HFF-Myc (cell line): ENCODE measurements at places on chromosomes 2 and 18.

DNA sequence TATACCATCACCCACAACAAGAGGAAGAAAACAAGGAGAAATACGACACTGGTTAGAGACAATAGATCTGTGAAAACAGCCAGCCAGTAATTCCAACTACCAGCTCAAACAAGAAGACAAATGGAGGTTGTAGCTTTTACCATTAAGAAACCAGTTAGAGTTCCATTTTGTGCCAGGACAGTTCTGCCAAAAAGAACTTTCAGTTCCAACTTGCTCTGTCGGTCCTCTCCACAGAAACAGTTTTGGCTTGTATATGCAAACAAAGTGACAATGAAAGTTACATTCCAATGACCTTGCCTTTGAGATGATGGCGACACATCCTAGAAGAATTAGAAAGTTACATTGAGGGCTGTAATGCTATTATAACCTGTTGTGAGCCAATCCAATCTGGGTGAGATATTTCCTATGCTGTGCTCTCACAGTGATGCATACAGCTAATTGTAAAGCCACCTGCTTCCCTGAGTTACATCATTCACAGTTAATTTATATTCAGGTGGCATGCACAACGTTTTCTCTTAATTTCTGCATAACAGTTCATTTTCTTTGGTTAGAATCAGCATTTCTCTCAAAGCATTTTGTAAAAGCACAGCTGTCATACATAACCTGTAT, 1378.4 kb upstream of the PIK3C3 start:
- no peak for DNase-seq

DNA sequence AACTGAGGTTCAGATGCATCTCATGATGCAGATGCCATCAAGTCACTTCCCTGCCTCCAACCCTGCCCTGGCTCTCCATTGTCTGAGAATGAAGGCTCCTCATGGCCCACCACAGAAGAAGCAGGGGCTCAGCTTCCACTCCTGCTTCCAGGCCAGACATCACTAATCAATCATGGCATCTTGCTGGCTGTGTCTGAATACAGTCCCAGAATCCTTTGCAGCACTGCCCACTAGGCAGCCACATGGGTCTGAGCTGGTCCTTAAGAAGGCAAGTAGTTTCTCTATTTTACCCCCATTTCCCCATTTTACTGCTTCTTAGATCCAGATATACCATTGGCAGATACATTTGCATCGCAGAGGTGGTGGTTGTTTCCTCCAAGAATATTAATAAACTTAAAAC, 7.3 kb downstream of the ASPRV1 start:
- DNase-seq = no peak

GRCh38 chr2:103887625-103888024, 966.3 kb upstream of the POU3F3 start:
- no peak for DNase-seq

- no peak for DNase-seq
Measured at GRCh38 chr2:221167561-221167960, 404.5 kb downstream of the EPHA4 start.

DNA sequence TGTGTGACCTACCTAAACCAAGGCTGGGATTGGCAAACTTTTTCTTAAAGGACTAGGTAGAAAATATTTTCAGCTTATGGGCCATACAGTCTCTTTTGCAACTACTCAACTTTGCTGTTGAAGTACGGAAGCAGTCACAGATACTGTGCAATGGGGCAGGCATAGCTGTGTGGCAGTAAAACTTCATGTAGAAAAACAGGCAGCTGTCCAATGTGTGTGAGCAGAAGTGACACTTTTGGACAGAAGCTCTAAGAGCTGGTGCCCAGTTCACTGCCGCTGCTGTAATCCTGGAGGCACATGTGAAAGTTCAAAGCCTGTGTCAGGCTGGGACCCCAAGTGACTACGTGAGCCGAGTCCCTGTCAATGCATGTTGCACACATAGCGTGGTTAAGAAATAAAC, 46.7 kb downstream of the MAPK4 start:
- no peak for DNase-seq

DNA sequence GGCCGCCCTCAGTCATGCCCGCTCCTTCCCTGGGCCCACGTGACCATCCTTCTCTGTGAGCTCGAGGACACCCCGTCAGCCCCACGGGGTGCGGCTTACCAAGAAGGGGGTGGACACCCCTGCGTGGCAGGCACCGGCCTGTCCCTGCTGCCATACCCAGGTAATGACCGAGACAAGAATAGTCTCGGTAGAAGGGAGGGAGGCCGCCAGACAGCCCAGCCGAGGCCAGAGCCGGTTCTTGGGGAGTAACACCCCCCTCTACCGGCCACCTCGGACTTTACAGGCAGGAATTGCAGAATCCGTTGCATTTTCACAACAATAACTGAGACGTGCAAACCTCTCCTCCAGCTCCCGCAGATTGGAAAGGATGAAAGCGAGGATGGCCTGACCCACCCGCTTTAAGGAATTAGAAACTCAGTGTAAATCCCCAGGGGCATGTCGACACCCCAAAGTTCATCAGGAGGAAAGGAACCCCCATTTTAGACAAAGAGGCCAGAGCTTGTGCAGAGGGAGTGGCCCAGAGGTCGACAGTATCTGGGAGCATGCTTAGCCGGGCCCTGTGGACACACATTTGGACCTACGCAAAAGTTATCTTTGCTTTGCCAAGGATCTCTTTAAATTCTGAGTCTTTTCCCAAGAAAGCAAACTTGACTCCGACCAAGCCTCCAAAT, 60.1 kb upstream of the GLI2 start:
- DNase-seq = no peak

DNA sequence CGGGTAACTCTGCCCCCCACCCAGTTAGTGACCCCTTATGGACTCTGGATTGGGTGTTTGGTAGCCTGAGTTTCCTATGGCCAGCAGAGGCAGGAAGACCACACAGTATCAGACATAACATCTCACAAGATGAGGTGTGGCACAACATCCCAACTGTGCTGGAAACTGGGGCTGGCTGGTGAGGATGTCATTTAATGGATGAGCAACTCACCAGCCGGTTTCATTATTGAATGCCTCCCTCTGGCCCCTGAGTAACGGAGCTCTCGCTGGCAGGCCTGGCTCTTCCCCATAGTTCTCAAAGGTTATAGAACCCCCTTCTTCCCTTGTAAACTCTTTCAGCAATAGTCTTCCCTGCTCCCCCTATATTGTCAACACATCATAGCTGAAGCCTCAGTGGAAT, 195.0 kb downstream of the BCL11A start:
- no peak for DNase-seq

DNA sequence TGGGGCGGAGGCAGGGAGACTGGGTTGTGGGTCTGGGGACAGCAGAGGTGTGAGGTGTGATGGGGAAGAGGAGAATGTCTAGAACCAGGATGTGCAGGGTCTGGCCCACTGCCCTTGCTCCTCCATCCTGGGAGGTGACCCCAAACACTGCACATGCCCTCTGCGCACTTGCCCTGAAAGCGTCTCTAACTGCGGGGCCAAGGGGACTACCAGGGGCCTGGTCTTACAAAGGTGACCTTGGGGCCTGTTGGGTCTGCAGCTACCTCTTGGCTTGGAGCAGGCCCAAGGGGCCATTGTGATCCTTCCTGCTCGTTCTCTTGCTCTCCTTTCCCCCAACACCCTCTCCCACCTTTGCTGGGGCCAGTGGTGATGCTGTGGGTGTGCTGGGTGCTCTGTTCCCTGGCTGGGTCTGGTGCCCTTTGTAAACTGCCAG, 48.0 kb upstream of the FAHD2A start:
- no peak for DNase-seq

DNA sequence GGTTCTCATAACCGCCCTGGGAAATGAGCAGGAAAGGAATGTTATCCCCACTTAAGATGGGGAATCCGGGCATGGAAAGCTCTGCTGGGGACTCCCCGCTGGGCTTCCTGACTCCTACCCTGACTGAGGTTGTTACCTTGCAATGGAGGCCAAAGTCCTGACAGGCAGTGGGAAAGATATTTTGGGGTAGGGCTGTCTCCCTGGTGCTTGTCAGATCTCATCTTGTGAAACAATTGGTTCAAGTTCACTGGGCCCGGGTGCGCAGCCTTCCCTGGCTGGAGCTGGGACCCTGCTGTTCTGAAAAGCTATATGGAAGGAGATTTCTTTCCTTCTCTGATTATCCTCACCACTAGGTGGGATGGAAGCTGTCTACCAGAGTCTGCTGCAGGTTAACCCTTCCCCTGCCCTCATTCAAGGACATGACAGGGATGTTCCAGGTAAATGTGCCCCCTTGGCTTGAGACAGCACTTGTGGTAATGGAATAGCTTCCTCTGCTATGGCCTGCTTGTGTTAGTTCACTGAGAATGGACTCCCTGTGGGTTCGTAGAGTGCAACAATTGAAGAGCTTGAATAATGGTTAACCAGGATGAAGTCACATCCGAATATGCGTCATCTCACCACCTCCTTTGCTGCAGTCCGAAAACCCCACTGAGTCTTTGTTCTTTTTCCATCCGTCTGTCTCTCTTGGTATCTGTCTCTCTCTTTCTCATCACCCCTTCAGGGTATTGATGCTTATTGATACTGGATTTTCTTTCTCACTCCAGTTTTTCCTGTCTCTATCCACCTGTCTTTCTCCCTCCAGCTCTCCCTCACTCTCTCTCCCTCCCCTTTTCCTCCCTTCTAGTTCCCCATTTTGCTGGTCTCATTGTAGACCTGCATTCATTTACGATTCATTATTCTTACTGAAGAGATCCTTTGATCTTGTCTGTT, 67.8 kb upstream of the EPAS1 start:
- DNase-seq = no peak

GRCh38 chr2:241777170-241777685, 606 bp downstream of the GAL3ST2 start:
- DNase-seq = no peak

GRCh38 chr18:27483276-27483675, 298.2 kb upstream of the CHST9 start:
- no peak for DNase-seq

DNA sequence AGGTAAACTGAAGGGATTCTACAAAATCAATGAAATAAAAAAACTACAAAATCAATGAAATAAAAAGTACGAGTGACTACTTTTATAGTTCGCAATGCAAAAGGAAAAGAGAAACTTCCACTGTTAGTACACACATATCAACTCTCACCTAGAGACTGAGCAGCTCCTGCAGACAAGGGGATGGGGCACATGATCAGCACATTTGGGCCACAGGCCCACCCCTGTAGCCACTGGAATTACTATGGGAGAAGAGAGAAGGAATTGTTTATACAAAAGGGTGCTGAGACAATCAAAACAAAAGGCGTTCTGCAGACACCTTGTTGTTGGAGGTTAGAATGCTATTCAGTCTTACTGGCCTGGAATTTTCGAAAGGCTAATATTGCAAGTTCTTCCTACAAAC, 34.7 kb upstream of the CD226 start:
- no peak for DNase-seq

DNA sequence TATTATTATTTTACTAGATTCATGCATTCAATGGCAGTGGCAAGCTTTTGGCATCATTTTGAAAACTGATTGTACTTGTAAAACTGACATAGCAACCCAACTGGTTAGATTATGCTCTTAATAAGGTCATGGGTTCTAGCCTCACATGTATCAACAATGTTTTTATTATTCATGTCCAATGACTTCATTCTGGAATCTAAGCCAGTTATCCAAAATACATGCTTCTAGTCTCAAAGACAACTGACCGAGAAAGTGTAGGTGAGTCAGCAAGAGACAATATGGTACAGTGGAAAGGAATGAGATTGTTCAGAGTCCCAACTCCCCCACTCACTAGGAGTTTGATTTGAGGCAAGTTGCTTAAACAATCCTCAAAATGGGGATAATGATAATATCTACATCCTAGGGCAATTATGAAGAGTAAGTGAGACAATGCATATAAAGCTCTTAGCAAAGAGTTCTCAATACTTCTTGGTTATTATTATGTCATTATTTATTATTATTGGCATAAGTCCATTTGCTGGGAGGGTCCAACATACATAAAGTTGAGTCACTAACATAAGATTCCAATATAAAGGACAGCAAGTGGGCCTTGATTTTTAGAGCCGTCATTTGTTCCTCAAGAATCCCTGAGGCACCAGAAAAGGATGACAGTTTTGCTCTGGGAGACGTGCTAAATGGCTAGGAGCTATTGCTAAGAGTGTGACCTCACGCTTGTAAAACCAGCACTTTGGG, 99.4 kb downstream of the NEB start:
- no peak for DNase-seq

DNA sequence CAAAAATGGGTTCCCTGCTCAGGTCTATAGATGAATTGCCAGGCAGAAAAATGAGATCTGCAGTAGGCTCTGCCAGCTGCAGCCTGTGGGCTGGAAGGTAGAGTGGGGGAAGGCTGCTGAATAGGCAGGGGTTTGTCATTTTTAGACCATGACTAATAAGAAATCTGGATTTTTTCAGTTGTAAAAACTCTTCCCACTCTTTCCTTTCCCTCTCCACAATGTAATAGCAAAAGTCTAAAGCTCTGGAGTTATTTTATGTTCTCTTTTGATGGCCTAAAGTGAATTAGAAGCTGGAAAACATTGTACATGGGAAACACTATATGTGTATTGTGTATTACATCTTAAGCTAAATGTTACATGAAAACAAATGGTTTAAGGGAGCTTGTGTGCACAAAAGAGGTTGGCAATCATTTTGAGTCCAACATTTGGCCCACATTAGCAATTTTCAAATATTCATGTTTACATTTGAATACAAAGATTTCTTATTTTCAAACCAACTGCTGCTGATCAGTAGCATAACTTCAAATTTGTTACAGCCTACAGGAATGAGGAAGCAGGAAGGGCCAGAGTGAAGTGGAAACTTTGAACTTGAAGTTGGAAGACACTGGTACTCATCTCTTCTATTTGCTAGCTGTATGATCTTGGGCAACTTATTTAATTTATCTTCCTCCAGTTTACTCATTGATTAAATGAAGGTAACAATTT, 407.1 kb downstream of the SLC4A3 start:
- DNase-seq = peak; percentile 39

DNA sequence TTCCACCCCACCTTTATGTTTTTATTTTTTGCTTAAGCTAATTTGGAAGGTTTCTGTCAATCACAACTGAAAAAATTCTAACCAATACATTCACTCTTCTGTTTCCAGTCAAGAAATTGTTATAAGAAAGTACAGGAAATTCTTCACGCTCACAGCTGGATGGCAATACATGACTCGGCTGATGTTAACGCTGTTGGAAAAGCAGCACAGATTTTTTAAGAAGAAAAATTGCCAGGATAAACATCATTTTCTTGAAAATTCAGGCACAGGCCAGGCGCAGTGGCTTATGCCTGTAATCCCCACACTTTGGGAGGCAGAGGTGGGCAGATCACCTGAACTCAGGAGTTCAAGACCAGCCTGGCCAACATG, 46.1 kb downstream of the STPG4 start:
- DNase-seq = no peak

GRCh38 chr2:26721115-26722032, 28.9 kb downstream of the KCNK3 start:
- DNase-seq = no peak

DNA sequence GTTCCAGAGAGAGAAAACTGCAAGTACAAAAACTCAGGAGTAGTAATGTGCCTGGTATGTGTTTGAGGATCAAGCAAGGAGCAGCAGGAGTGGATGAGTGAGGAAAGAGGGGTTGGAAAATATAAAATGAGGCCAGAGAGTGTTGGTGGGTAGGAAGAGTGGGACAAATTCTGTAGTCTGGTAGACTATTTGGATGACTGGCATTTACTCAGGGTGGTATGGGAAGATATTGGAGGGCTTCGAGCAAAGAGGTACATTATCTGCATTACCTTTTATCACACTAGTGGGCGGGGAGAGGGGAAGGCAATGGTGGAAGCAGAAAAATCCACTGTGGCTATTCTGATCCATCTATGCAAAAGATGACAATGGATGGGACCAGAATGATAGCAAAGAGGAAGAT, 381.7 kb upstream of the VWC2L start:
- DNase-seq = no peak
